ENCODE measurements at places on chromosomes 3 and 15. TPM values are rescaled to one million over a fixed set of nuclear protein-coding genes. Genes with fewer than 3 reads are reported as not detected.

DNA sequence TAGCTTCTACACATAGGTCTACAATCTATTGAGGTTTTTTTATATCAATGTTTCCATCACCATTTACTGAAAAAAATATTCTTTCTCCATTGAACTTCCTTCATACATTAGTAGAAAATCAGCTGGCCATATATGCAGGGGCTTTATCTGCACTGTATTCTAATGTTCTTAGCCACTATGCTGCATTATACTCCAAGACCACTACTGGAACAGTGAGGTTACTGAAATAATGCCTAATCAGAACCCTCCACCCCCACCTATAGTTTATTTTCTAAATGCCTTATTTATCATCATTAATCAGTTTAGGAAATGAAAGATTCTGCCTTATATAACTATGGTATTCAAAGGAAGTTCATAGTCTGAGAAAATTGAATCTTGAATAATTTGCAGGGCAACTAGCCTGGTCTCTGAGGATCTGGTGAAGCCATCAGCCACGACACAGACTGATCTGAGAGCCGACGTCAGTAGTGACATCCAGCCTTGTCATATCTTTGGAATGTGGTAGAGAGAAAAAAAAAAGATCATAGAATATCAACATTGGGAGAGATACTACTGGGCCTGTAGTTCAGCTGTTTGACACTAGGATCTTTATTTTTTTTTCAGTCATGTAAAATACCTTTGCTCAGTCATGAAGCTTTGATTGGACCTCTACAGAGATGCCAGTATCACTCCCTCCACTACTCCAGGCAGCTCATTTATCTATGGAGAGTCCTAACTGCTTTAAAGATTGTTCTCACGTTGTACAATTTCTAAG lies 66.6 kb downstream of the P3H2 start:
- no peaks in the 10 kb centered on the region for H3K4me1 ChIP-seq
- H3K36me3 ChIP-seq: no peaks in the 10 kb centered on the region
- no peak for DNase-seq
- no peak overlapping the region for H3K27ac ChIP-seq
- H3K4me3 ChIP-seq: no peak overlapping the region

DNA sequence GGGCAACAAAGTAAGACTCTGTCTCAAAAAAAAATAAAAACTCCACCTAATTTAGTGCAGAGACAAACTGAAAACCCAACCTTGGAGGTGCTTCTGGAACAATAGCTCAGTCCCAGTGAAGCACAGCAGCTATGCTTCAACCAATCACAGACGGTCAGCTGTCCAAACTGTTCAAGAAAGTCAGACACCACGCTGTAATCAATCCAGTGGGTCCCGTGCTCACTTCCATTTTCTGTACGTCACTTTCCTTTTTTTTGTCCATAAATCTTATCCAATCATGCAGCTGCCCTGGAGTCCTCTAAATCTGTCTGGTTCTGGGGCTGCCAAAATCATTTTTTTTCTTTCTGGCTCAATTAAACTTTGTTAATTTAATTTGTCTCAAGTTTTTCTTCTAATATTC lies 93.6 kb upstream of the FAM174B start:
- DNase-seq: no peak
- no peaks in the 10 kb centered on the region for H3K4me1 ChIP-seq
- no peaks in the 10 kb centered on the region for H3K36me3 ChIP-seq
- H3K4me3 ChIP-seq: no peak overlapping the region
- H3K27me3 ChIP-seq: no peaks in the 10 kb centered on the region

- no peaks in the 10 kb centered on the region for H3K27me3 ChIP-seq
- H3K4me1 ChIP-seq: peaks cover 9% of the 10 kb centered on the region
- no peaks in the 10 kb centered on the region for H3K36me3 ChIP-seq
- no peak overlapping the region for H3K4me3 ChIP-seq
- DNase-seq: peak; percentile 59
Measured at GRCh38 chr3:13110678-13111116, 37.5 kb upstream of the IQSEC1 start.

GRCh38 chr3:53994986-53995603 lies 103.4 kb upstream of the SELENOK start:
- DNase-seq: no peak
- no peak overlapping the region for H3K27ac ChIP-seq
- H3K4me3 ChIP-seq: no peak overlapping the region
- H3K4me1 ChIP-seq: no peaks in the 10 kb centered on the region
- H3K36me3 ChIP-seq: no peaks in the 10 kb centered on the region

GRCh38 chr3:143134471-143134870 lies 14.9 kb downstream of the CHST2 start:
- no peak for DNase-seq
- H3K4me3 ChIP-seq: no peak overlapping the region
- H3K27ac ChIP-seq: no peak overlapping the region
- no peaks in the 10 kb centered on the region for H3K36me3 ChIP-seq
- H3K27me3 ChIP-seq: no peaks in the 10 kb centered on the region

- peaks cover 5% of the 10 kb centered on the region for H3K27me3 ChIP-seq
- H3K36me3 ChIP-seq: no peaks in the 10 kb centered on the region
- no peaks in the 10 kb centered on the region for H3K4me1 ChIP-seq
- no peak overlapping the region for H3K27ac ChIP-seq
- no peak overlapping the region for H3K4me3 ChIP-seq
Measured at GRCh38 chr15:75237316-75237982, 20.7 kb upstream of the GOLGA6C start.

- no peaks in the 10 kb centered on the region for H3K27me3 ChIP-seq
- peaks cover 28% of the 10 kb centered on the region for H3K4me1 ChIP-seq
- no peak for DNase-seq
- H3K4me3 ChIP-seq: no peak overlapping the region
- peaks cover 19% of the 10 kb centered on the region for H3K36me3 ChIP-seq
- no peak overlapping the region for H3K27ac ChIP-seq
Measured at GRCh38 chr3:50562861-50563260, 4.7 kb downstream of the C3orf18 start.

DNA sequence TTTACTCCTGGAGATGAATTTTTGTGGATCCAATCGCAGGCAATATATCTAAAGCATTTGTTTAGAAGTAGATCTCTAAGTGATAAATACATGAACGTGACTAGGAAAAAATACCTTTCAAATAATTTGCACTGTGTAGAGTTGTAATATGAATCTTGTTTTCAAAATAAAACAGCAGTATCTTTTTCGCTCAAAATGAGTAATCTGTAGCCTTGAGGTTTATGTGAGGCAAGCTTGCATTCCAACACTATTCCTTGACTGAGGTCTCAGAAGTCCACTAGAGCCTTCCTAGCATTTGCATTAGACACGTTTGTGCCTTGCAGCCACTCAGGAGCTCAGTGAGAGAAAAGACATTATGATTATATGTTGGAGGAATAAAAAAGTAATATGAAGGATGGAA lies 138.3 kb upstream of the ROBO1 start:
- no peaks in the 10 kb centered on the region for H3K36me3 ChIP-seq
- H3K4me3 ChIP-seq: no peak overlapping the region
- no peak for DNase-seq
- no peak overlapping the region for H3K27ac ChIP-seq
- H3K4me1 ChIP-seq: no peaks in the 10 kb centered on the region
- H3K27me3 ChIP-seq: no peaks in the 10 kb centered on the region

- no peaks in the 10 kb centered on the region for H3K36me3 ChIP-seq
- no peak overlapping the region for H3K27ac ChIP-seq
- H3K4me3 ChIP-seq: no peak overlapping the region
Measured at GRCh38 chr3:164460851-164461250, 617.4 kb downstream of the SI start.

DNA sequence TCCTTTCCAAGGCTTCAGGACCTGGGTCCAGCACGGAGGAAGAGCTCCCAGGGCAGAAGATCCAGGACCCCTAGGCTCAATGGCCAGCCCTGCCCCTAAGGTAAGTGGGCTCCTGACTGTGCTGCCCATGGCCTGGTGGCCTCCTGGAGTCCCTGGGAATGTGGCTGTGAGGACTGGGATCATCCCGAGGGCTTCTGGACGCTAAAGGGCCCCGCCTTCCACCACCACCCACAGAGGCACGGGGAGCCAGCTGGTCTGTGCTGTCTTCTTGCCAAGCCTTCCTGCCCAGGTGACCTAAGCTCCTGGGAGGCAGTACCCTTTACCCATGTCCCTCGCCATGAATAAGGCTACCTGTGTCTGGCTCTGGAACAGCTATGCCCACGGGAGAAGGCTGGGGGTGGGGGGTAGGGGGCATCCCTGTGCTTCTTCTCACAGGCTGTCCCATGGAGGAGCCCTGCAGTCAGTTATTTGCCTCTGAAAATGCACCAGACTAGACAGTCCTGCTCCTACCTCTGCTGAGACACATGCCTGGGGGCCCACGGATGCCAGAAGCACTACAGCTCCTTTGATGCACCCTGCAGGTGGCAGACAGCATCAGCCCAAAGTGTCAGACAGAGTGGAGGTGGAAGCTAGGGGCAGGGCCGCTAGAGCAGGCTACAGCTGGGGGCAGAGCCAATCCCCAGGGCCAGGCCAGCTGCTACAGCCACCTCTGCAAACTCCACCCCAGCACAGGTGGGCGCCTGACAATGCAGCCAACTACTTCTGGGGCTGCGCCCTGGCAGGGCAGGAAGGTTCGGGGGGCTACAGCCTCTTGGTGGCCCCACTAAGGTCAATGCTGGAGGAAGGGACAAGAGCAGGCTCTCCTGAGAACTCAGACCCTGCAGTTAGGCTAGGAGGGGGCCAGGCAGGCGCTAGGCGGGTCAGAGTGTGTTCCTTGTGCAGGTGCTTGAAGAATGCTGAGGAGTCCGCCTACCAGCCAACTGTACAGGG lies 90.9 kb downstream of the SEC22A start:
- DNase-seq: no peak
- no peaks in the 10 kb centered on the region for H3K27me3 ChIP-seq
- H3K36me3 ChIP-seq: no peaks in the 10 kb centered on the region
- H3K4me3 ChIP-seq: no peak overlapping the region
- no peak overlapping the region for H3K27ac ChIP-seq

DNA sequence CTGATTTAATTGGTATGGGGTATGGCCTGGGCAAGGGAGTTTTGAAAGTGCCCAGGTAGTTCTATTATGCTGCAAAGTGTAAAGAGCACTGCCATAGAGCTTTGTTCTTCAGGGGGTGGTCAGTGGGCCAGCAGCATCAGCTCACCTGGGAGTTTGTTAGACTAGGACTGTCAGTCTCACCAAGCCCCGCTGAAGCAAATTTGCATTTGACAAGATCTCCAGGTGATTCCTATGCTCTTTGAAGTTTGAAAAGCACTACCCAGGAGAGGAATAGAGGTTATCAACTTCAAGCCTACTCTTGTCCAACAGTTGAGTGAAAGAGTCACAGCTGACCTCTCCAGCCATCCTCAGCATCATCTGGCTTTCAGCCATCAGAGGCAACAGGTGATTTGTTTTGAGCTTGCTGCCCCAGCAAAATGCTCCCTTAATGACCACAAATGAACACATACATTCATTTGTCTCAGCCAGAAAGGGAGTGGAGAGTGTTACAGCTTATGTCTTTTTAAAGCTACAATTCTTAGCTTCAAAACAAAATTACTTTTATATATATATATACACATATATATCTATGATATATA lies 8.0 kb downstream of the ZSCAN2 start:
- H3K27ac ChIP-seq: no peak overlapping the region
- H3K36me3 ChIP-seq: peaks cover 31% of the 10 kb centered on the region
- H3K4me1 ChIP-seq: peaks cover 26% of the 10 kb centered on the region
- no peaks in the 10 kb centered on the region for H3K27me3 ChIP-seq

DNA sequence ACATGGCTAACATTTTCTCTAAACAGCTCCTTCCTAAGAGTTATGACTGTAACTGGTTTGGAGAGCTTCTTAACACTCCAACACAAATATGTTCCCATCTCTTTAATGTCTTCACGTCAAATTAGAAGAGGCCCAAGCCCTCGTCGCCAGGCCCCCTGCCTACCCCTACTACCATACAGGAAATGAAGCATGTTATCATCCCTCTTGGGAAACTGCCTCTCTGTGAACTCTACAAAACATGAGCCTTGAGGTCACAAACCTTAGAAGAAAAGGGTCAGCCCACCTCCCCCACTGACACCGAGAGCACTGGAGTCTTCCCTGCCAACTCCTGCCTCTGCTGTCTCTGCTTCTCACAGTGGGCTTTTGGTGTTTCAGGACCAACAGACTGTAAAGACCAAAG lies 243.1 kb upstream of the STT3B start:
- H3K27me3 ChIP-seq: no peaks in the 10 kb centered on the region
- no peak overlapping the region for H3K27ac ChIP-seq
- H3K4me3 ChIP-seq: no peak overlapping the region

GRCh38 chr3:102016417-102016816 lies 167.1 kb downstream of the NFKBIZ start:
- H3K36me3 ChIP-seq: no peaks in the 10 kb centered on the region
- DNase-seq: no peak
- H3K4me1 ChIP-seq: peaks cover 19% of the 10 kb centered on the region
- H3K27me3 ChIP-seq: peaks cover 1% of the 10 kb centered on the region

- H3K36me3 ChIP-seq: peaks cover 3% of the 10 kb centered on the region
- no peaks in the 10 kb centered on the region for H3K4me1 ChIP-seq
- H3K27ac ChIP-seq: no peak overlapping the region
Measured at GRCh38 chr3:194046531-194046930, 89.4 kb upstream of the HES1 start.

- H3K36me3 ChIP-seq: no peaks in the 10 kb centered on the region
- no peak for DNase-seq
Measured at GRCh38 chr15:61083081-61083787, 145.9 kb downstream of the RORA start.

TRIP4 gene
- 17.3 TPM for total RNA-seq

INSYN1 gene
- not detected for total RNA-seq

SCN11A gene
- total RNA-seq: not detected

ALDH1A2 gene
- 1.4 TPM for total RNA-seq

THSD4 gene
- total RNA-seq: not detected

CGNL1 gene
- not detected for total RNA-seq

CAND2 gene
- total RNA-seq: 1.5 TPM

CHCHD4 gene
- 30.2 TPM for total RNA-seq

PCNP gene
- total RNA-seq: 197 TPM

SLC24A5 gene
- total RNA-seq: not detected

AKAP13 gene
- 79.5 TPM for total RNA-seq

Data from activated CD8-positive, alpha-beta T cell treated with anti-CD3 and anti-CD28 coated beads for 36 hours (primary cell).